ENCODE measurements at places on chromosomes 11 and 22. TPM values are rescaled to one million over a fixed set of nuclear protein-coding genes. Genes with fewer than 3 reads are reported as not detected.

Gene NLRP14
- total RNA-seq, result not detected

- no peaks in the 10 kb centered on the region for H3K27me3 ChIP-seq
- no peak overlapping the region for H3K4me3 ChIP-seq
- no peak overlapping the region for H3K27ac ChIP-seq
- peak; percentile 62 for DNase-seq
- peaks cover 4% of the 10 kb centered on the region for H3K4me1 ChIP-seq
Measured at GRCh38 chr22:19629720-19630419, 84.4 kb upstream of the SEPTIN5 start.

DNA sequence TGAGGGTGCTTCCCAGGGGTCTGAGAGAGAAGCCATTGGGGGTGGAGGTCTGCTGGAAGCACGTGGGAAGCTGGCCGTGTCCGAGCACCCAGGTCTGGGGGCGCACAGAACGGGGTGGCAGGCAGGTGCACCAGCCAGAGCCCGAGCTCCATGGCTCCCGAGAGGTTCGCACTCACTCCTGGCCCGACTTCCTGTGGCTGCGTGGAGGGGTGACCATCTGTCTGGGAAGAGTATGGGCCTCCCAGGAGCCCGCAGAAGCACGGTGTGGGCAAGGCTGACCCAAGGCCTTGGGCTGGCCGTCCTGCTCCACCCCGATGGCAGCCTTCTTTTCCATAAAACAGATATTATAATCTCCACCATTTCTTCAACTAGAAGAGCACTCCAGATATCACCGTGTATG lies 256.0 kb upstream of the B3GAT1 start:
- no peak overlapping the region for H3K4me3 ChIP-seq
- DNase-seq, result no peak
- H3K27ac ChIP-seq, result no peak overlapping the region

Gene GRK3
- 8.3 TPM for total RNA-seq

GRCh38 chr11:61329871-61330270 lies 3.0 kb downstream of the DDB1 start:
- peaks cover 31% of the 10 kb centered on the region for H3K4me1 ChIP-seq
- H3K36me3 ChIP-seq, result peaks cover 40% of the 10 kb centered on the region
- H3K27ac ChIP-seq, result no peak overlapping the region
- no peaks in the 10 kb centered on the region for H3K27me3 ChIP-seq
- no peak overlapping the region for H3K4me3 ChIP-seq

- DNase-seq, result no peak
- H3K27me3 ChIP-seq, result no peaks in the 10 kb centered on the region
- H3K36me3 ChIP-seq, result no peaks in the 10 kb centered on the region
Measured at GRCh38 chr11:69985641-69986439, 92.3 kb upstream of the ANO1 start.

DNA sequence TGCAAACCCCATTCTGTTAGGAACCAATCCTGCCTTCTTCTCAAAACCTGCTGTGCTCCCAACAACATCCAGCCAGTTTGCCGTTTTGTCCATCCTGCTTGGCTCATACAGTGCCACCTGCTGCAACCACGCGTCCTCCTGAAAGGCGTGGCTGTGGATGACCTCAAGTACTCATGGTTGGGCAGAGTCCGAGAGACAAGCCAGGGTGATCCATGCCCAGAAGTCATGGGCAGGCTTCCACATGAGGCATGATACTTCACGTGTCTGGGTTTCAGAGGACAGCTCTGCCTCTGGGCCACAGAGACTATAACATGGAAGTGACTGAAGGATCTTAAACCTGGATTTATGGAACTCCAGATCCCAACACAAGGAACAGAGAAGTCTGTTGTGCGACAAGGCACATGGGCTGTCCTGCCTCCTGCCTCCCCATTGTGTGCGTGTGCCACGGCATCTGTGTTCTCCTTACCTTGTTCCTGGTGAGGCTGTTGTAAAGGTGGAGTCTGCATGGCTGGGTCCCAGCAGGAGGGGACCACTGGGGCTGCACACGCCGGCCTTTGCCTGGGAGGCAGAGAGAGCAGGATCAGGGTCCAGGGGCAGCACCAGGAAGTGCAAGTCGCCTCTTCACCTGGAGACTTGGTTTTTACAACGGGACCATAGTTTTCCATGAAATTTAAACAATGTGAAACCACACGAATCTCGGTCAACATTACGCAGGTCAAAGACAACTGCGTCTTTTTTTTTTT lies 15.4 kb downstream of the CARS1 start:
- no peaks in the 10 kb centered on the region for H3K27me3 ChIP-seq
- no peak overlapping the region for H3K4me3 ChIP-seq

Gene LBHD1
- total RNA-seq, result 22.9 TPM

Gene TRAF6
- total RNA-seq, result 16.6 TPM

- no peak overlapping the region for H3K27ac ChIP-seq
- H3K4me1 ChIP-seq, result no peaks in the 10 kb centered on the region
- H3K27me3 ChIP-seq, result peaks cover 3% of the 10 kb centered on the region
- no peaks in the 10 kb centered on the region for H3K36me3 ChIP-seq
- no peak for DNase-seq
Measured at GRCh38 chr22:36619797-36620399, 83.7 kb downstream of the CACNG2 start.

Gene ZBTB16
- 2.2 TPM for total RNA-seq

DNA sequence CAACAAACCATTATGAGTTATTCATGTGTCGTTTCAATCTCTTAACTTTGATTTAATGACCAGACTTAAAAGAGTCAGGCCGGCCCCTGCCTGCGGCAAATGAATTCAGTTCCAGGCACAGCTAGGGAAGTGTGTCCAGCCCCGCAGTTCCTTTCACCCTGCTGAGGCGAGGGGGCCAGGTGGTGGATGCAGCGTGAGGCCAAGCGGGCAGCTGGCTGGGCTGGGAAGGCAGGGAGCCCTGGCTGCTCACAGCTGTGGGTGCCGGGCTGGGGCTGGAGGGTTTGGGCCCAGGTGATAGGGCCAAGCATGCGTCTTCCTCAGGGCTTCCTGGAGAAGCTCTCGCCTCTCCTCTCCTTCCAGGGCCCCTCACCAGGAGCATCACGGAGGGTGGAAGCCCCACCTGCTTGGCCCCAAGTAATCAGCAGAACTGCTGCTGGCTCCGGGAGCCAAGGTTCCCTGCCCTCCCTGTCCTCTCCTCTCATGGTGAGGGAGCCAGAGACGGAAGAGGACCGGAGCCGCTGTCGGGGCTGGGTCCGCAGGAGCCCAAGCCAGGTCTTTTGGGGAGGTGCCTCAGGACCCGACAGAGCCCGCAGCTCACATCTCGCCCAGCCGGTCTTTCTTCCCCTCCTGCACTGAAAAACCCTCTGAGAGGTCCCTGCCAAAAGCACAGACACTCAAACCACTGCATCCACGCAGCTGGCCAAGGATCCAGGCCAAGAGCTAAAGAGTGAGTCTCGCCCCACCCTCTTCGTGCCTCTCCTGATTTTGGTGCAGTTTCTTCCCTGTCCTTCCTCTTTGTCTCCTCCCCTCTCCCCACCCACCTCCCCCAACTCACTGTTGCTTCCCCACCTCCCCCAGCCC lies 97.0 kb downstream of the ST3GAL4 start:
- no peak overlapping the region for H3K27ac ChIP-seq
- no peak for DNase-seq
- no peak overlapping the region for H3K4me3 ChIP-seq
- H3K27me3 ChIP-seq, result no peaks in the 10 kb centered on the region
- no peaks in the 10 kb centered on the region for H3K4me1 ChIP-seq
- no peaks in the 10 kb centered on the region for H3K36me3 ChIP-seq

GRCh38 chr11:93740730-93741093 lies 583 bp downstream of the TAF1D start:
- peak overlapping the region; percentile 95 for H3K4me3 ChIP-seq
- H3K36me3 ChIP-seq, result peaks cover 33% of the 10 kb centered on the region
- no peaks in the 10 kb centered on the region for H3K27me3 ChIP-seq
- peak overlapping the region; percentile 94 for H3K27ac ChIP-seq

DNA sequence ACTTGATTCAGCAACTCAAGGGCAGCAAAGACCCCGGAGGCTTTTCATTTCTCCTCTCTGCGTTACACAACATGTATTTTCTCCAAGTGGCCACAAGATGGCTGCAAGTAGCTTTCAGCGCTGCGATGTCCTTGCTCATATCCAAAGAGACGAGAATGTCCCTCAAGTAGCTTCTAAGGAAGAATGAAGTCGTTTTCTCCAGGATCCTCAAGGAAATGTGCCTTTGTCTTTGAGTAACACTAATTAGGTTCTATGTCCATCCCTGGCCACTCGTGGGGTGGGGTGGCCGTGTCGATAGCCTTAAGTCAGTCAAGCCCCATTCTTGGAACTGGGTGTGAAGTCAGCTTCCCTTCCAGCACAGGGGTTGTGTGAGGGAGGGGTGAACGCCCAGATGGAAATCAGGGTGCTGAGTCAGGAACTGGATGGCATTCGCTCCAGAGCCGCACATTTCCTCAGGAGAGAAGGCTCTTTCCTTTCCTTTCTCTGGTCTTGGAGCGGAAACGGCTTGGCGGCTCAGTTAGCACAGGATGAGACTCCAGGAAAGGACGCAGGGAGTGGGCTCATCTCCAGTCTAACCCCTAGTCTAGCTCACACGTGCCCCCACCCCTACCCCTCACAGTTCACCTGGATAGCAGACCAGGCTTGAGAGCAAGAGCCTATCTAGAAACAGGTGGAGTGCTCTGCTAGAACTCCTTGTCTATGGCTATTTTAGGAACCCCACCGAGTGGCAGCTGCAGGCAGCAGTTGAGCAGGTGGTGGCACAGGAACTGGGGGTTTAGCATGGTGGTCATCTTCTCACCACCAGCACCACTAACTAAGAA lies 44.3 kb downstream of the NNMT start:
- peaks cover 6% of the 10 kb centered on the region for H3K4me1 ChIP-seq
- no peaks in the 10 kb centered on the region for H3K27me3 ChIP-seq
- H3K36me3 ChIP-seq, result no peaks in the 10 kb centered on the region
- peak overlapping the region; percentile 55 for H3K4me3 ChIP-seq
- no peak overlapping the region for H3K27ac ChIP-seq

- no peak overlapping the region for H3K4me3 ChIP-seq
- no peaks in the 10 kb centered on the region for H3K36me3 ChIP-seq
- no peaks in the 10 kb centered on the region for H3K4me1 ChIP-seq
- no peak for DNase-seq
- no peaks in the 10 kb centered on the region for H3K27me3 ChIP-seq
Measured at GRCh38 chr22:35769974-35770373, 52.3 kb downstream of the APOL5 start.

GRCh38 chr22:32636884-32637283 lies 162.3 kb downstream of the FBXO7 start:
- H3K4me1 ChIP-seq, result no peaks in the 10 kb centered on the region
- no peaks in the 10 kb centered on the region for H3K27me3 ChIP-seq
- no peak overlapping the region for H3K4me3 ChIP-seq
- DNase-seq, result no peak
- H3K36me3 ChIP-seq, result no peaks in the 10 kb centered on the region

DNA sequence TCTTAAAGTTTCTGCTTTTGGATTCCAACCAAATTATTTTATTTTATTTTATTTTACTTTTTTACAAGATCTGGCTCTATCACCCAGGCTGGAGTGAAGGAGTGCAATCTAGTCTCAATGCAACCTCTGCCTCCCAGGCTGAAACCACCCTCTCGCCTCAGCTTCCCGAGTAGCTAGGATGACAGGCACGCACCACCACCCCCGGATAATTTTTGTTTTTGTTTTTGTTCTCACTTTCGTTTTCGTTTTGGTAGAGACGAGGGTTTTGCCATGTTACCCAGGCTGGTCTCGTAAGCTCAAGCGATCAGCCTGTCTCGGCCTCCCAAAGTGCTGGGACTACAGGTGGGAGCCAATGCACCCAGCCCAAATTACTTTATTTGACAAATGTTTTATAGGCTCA lies 219.8 kb downstream of the ETS1 start:
- DNase-seq, result peak; percentile 32
- H3K27ac ChIP-seq, result no peak overlapping the region
- H3K4me1 ChIP-seq, result no peaks in the 10 kb centered on the region
- no peaks in the 10 kb centered on the region for H3K36me3 ChIP-seq
- H3K4me3 ChIP-seq, result no peak overlapping the region

DNA sequence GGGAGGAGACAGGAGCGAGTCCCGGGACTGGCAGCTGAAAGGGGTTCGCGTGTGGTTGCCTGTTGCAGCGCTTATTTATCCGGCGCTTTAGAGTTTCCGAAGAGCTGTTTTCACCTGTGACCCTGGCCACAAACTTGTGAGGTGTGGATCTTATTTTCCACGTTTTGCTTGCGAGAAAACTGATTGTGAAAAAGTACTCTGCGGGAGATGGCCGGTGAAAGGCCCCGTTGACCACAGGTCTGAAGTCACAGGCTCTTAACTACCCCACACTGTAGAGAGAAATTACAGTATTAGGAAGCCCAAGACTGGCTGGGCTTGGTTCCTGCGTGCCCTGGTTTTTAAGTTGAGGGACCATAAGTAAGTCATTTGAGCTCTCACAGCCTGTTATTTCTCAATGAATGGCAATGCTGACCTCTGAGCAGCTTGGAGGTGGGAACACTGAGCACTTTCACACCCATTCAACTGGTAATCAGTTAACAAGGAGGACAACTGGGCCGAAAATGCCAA lies 379 bp upstream of the RAB38 start:
- no peaks in the 10 kb centered on the region for H3K27me3 ChIP-seq
- H3K27ac ChIP-seq, result no peak overlapping the region
- no peaks in the 10 kb centered on the region for H3K4me1 ChIP-seq
- no peak for DNase-seq

- DNase-seq, result no peak
- no peaks in the 10 kb centered on the region for H3K4me1 ChIP-seq
- H3K27me3 ChIP-seq, result peaks cover 10% of the 10 kb centered on the region
Measured at GRCh38 chr11:19559746-19560145, 152.9 kb upstream of the NAV2 start.

- H3K27me3 ChIP-seq, result no peaks in the 10 kb centered on the region
- no peak for DNase-seq
- H3K4me1 ChIP-seq, result no peaks in the 10 kb centered on the region
- H3K27ac ChIP-seq, result no peak overlapping the region
Measured at GRCh38 chr11:120129570-120129969, 8.3 kb downstream of the TRIM29 start.

DNA sequence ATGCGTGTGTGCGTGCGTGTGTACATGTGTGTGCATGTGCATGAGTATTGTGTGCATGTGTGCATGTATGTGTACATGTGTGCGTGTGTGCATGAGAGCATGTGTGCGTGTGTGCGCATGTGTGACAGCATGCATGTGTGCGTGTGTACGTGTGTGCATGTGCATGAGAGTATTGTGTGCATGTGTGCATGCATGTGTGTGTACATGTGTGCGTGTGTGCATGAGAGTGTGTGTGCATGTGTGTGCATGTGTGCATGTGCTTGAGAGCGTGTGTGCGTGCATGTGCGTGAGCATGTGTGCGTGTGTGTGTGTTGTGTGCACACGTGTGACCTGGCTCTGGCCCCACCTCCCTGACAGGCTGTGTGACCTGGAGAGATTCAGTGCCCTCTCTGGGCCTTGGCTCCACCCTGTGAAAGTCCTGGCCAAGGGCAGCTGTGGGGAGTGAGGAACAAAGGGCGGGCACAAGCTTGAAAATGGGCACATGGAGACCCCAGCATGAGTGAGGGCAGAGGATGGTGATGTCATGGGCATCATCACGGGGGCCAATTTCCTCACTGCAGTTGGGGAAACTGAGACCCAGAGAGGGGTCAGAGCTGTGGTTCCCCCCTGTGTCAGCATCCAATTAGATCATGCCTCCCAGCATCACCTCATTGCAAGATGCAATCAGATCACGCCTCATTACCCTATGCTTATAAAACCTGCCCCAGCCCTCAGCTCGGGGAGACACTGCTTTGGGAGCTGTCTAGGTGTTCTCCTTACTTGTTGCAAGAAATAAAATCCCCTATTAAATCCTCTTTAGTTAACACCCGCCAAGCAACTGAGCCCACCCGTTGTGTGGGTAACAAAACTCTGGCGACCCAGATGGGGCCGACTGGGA lies 658 bp downstream of the ACY3 start:
- H3K4me3 ChIP-seq, result peak overlapping the region; percentile 61
- no peak for DNase-seq
- H3K27me3 ChIP-seq, result no peaks in the 10 kb centered on the region
- peaks cover 44% of the 10 kb centered on the region for H3K4me1 ChIP-seq
- H3K27ac ChIP-seq, result peak overlapping the region; percentile 64
- no peaks in the 10 kb centered on the region for H3K36me3 ChIP-seq

Gene FAM111A
- 71.1 TPM for total RNA-seq

Gene MMP3
- total RNA-seq, result not detected
